SW480 (cell line): ENCODE measurements at places on chromosomes 7 and 10.
A peak's percentile ranks its signal among the peaks of the same experiment; 100 is the strongest.

GRCh38 chr7:28815369-28815927, 142.7 kb downstream of the TRIL start:
- no peak for DNase-seq

DNA sequence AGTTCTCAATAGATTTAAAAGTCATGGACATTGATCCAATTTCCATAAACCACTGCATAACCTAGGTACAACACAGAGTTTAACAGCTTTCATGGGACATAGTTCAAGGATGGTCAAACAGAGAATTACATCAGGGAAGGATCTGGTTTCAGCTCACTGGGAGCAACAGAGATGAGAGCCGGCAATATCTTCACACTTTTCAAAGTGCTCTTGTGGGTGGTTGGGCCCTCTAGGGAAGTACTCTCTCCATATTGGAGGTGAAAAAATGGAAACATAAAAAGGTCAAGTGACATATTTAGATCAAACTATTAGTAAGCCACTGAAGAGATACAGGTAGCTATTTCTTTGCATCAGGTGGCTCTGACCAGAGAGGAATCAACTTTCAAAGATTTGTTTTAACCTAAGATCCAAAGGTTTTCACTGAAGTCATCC, 61.8 kb upstream of the LRRN3 start:
- no peak for DNase-seq

DNA sequence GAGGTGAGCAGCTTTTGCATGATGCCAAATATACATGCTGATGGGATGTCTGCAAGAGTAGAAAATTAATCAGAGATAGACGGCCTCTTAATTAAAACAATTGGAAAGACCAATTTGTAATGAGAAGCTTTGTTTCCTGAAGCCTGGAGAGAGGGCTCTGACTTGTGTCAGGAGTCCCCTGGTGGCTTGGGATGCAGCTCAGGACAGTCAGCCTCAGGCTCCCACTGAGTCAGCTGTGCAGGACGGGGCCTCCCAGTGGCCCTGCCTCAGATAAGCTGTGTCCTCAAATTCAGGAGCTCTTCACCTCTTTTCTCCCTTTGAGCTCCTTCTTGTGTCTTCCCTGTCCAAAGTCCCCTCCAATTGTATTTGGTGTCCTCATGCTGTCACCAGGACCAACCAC, 438.9 kb upstream of the PODXL start:
- DNase-seq, result no peak

- DNase-seq, result peak; percentile 41
Observed at GRCh38 chr7:106216923-106217542, 67.8 kb downstream of the NAMPT start.

DNA sequence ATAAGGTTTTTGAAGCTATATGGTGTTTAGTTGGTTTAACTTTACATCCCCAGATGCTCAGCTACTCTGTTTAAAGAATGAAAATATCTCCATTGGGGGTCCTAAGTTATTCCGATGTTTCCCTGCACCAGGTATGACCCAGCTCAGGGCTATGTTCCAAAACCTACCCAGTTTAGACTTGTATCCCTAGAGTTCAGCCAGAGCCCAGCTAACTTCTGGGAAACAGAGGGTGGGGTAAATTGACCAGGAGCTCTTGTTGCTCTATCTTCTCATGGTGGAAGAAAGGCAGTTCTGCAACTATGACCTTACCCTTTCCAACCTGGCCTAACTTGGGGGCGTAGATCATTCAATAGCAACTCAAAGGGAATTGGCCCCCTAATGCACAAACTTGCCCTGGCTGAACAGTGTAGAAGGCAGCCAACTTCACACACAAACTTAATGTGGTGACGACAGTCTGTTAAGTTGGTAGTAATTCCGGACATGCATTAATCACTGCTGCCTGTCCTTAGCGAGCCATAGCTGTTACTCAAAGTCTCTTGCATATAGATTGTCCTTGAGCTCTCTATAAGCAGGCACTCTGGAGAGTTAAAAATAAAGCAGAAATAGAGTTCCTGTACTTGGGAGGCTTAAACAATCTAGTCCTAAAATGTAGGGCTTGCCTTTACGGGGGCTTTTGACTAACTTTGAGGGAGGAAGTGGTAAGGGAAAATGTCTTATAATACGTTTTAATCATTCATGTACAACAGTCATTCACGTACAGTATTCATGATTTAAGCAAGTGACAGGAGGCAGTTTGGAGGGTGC, 5.3 kb upstream of the ZNRF2 start:
- DNase-seq, result no peak

DNA sequence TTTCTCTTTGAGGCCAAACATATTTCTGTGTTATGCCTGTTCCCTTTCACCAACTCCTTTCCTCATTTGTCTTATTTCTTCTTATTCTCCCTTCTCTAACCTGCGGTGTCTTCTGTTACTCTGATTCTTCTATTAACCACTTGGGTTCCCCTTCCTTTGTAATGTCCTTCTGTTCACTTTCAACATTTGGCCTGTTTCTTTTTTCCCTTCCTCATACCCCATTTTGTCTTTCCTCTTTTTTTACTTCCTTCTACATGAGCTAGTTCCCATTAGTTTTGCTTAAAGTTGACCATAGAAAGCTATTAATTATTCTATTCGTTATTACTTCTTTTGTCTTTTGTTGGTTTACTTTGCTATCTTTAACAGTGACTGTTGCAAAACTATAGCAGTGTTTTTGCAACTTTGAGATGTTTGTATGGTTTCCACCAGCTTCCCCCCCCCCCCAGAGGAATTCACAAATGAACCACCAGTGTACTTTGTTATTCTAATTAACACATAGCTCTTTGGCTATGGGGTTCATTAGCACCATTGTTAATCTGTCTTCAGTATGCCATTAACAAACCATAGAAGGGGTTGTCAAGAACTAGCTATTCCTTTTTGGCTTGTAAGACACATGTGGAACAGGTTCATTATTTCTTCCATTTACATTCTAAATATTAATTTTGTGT, 2.9 kb downstream of the LRGUK start:
- no peak for DNase-seq

DNA sequence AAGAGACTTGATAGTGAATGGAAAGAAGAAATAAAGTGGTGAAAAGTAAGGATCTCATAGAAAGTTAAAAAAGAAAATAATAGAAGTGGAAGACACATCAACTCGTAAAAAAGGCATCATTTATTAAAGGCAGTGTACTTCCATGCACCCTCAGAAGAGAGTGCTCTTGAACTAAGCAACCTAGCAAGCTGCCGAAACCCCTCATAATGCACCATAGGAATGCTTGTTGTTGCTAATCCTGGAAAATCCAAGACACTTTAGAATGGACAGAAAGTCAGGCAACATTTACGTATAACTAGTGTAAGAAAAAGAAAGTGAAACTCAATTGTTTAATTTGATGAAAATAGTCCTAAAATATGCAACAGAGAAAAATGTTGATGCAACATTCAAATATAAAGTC, 12.8 kb downstream of the TFPI2 start:
- no peak for DNase-seq

- DNase-seq, result peak; percentile 83
Observed at GRCh38 chr7:31122649-31123058, 70.5 kb downstream of the ADCYAP1R1 start.

GRCh38 chr7:142950235-142950634, 11.0 kb downstream of the LLCFC1 start:
- DNase-seq, result no peak

GRCh38 chr10:71902351-71902750, 51.3 kb upstream of the PSAP start:
- no peak for DNase-seq

GRCh38 chr10:70834441-70835151, 18.8 kb downstream of the SGPL1 start:
- no peak for DNase-seq

DNA sequence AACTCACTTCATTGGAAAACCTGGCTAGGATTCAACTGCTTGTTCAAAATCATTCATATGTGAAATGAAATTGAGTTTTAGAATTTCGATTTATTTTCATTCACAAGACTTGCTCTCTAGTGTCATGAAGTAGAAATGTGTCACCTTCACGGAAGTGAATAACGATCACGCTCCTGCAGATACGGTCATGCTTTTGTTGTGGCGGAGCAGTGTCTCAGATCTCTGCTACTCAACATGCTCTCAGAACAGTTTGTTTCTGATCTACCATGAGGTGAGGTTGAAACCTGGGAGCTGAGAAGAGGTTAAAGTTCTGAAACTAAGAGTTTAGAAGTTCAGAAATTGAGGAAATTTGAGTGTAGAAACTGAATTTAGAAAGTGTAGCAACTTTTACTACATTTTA, 13.8 kb upstream of the PITRM1 start:
- DNase-seq, result no peak

DNA sequence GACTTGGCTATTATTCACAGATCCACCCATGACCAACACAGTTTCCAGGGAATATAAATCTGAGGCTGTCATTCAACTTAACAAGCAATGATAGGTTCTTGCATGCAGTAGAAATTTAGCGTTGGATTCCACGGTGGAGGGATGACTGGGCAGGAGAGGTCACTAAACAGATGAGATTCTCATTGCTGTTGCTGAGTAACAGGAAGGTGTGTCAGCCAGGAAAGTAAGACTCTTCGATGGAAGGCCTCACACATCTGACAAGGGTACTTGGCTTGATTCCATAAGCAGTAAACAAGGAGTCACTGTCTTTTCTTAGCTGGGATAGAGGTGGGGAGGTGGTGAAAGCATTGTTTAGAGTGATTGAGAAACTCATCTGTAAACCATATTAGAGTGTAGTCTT, 1152.0 kb downstream of the SORCS3 start:
- DNase-seq, result no peak

- peak; percentile 45 for DNase-seq
Observed at GRCh38 chr10:74177140-74177677, 26.2 kb downstream of the ADK start.

- DNase-seq, result no peak
Observed at GRCh38 chr7:118218413-118219156, 5.9 kb upstream of the ANKRD7 start.
